ENCODE measurements at places on chromosomes 16 and 17. TPM values are rescaled to one million over a fixed set of nuclear protein-coding genes. Genes with fewer than 3 reads are reported as not detected.

DNA sequence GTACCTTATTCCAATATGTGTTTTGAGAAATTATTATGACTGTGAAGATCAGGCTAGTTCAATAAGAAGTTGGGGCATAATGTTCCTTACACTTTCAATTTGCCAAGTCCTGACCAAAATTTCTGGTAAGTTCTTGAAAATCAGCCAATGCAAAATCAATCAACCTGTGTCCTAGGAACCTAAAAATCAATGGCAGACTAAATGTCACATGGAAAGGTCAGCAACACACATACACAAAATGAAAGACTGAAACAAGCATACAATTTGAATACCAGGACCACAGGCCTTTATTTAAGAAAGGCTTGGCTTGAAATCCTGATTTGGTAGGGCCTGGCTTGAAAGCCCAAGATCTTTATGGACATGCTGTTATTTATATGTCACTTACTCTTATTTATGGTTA is 155.5 kb upstream of the ZKSCAN2 start:
- DNase-seq = no peak

DNA sequence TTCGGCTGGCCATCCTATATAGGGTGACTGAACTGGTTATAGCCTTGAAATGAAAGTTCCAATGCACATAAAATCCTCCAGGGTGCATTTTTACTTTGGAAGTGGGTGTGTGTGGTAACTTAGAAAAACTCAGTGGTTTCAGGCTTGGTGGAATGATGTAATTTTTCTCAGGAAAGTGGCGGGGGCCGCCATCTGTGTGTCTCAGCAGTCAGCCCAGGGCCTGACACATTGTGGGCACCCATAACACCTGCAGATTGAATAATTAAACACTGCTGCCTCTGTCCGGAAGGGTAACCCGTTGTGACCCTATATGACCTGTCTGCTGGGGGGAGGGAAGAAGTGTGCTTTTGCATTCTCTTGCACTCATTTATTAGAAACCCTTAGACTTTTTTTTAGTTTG is 2.2 kb upstream of the PDP2 start:
- no peak for DNase-seq

- DNase-seq = no peak
These were observed 79.9 kb downstream of the ZNF18 start for GRCh38 chr17:11917415-11917814.

GRCh38 chr17:57366558-57367351 is 110.4 kb downstream of the MSI2 start:
- no peak for DNase-seq

GRCh38 chr16:87310610-87311009 is 6.6 kb downstream of the C16orf95 start:
- no peak for DNase-seq

GRCh38 chr17:3335876-3336275 is 37.7 kb upstream of the OR3A1 start:
- DNase-seq = no peak

GRCh38 chr17:44820631-44821212 is 9.4 kb downstream of the GJC1 start:
- DNase-seq = peak; percentile 89

- DNase-seq = peak; percentile 32
These were observed 76.4 kb downstream of the MRC2 start for GRCh38 chr17:62703776-62704380.

- DNase-seq = no peak
These were observed 28.8 kb downstream of the TOM1L2 start for GRCh38 chr17:17943281-17943984.

DNA sequence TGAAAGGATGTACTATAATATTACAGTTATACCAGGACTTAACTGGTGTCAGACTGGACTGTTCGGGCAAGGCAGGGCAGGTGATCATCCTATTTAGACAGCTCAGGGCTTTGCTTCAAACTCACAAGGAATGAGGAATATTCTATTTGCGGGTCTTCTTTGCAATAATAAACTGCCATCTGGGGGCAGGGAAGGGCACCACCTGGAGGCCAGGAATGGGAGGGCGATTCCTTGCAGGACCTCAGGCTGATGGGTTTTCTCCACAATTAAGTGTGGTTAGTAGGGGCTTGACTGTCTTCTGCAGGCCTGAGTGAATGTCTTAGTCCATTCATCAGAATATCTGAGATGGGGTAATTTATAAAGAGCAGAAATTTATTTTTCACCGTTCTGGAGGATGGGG is 424.1 kb downstream of the CA10 start:
- no peak for DNase-seq

GRCh38 chr16:566475-567372 is at the start of gene NHLRC4:
TSS of gene NHLRC4 (plus strand) at chr16:567005. CDS start at chr16:568048, 1,043 bp downstream.
- DNase-seq = no peak

DNA sequence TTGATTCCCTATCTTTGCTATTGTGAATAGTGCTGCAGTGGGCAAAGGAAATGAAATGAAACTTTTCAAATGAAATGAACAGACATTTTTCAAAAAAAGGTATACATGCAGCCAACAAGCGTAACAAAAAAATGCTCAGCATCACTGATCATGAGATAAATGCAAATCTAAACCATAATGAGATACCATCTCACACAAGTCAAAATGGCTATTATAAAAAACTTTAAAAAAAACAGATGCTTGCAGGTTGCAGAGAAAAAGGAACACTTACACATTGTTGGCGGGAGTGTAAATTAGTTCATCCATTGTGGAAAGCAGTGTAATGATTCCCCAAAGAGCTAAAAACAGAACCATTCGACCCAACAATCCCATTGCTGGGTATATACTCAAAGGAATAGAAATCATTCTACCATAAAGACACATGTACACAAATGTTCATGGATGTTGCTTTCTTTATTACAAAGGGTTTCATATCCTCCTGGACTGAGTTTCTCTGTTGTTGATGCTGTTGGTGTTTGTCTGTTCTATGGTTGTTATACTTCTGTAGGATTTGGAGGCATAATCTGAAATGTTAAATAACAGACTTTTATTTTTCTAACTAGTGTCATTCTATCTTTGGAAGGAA is 99.3 kb upstream of the SOX9 start:
- DNase-seq = no peak

- DNase-seq = peak; percentile 66
These were observed 2.4 kb upstream of the ALOXE3 start for GRCh38 chr17:8120520-8121406.

GRCh38 chr16:84156342-84156784 is 11.3 kb downstream of the DNAAF1 start:
- DNase-seq = peak; percentile 10

GRCh38 chr17:57881143-57881542 is 31.3 kb upstream of the MRPS23 start:
- peak; percentile 59 for DNase-seq

KRT24 gene
- not detected for total RNA-seq

NUBP2 gene
- total RNA-seq = 50.1 TPM

MMP28 gene
- not detected for total RNA-seq

TNFRSF13B gene
- total RNA-seq = not detected
